MG63 (cell line): ENCODE measurements at places on chromosomes 12 and 14.

- no peak for DNase-seq
Observed at GRCh38 chr14:69658664-69659261, 47.4 kb downstream of the SUSD6 start.

GRCh38 chr12:48510111-48510510 lies 15.3 kb upstream of the OR8S1 start:
- DNase-seq = no peak

DNA sequence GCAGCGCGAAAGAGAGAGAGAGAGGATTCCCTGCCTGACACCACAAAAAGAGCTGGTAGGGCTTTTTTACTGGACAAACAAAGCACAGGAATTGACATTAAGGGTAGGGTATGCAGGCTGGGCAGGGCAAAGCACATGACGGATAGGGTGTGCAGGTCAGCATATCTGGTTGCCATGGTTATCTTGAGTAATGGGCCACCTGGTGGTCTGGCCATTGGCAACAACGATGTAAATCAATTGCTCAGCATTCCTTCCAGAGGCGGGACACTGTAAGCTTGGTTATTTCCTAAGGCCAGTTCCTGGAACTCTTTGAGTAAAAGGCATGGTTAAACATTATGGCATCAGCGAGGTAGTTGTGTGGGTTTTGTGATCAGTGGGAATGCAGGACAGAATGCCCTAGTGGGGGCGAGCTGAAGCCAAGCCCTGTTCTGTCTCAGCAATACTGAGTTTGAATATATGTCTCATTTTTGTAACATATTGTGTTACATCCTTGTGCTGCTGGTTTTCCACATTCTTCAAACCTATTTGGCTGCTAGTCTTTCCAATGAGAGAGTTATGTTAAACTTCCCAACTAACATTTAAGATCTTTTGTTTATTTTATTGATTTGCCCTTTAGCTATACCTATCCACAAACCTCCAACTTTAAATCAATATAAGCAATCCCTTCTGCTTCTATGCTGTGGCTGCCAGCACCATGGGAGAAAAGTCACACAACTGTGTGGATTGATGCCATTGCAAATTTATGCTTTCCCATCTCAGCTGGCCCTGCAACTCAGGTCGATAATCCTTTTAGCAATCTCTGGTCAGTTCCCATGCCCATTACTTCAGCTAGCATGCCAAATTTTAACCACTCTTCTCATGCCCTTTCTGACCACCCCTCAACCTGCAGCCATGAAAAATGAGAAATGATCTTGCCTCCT lies 396.7 kb upstream of the PDE3A start:
- peak; percentile 23 for DNase-seq

DNA sequence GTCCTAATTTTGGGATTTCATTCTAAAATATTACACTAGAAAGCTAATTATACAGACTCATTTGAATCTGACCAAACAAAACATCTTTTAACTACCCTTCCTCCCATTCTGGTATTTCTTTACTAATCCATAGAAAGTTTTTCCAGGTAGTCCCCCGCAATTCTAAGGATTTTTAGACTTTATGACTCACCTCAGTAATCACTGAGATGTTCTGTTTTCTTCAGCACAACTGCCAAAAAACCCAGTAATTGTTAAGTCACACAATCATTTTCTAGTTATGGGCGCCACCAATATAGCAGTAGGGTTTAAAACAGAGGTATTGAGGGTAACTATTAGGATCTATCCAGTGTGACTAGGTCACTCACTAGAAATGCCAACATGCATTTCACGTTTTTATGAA lies 1.6 kb upstream of the ARID4A start:
- DNase-seq = no peak

- no peak for DNase-seq
Observed at GRCh38 chr14:24132061-24132685, 1.7 kb downstream of the FITM1 start.

DNA sequence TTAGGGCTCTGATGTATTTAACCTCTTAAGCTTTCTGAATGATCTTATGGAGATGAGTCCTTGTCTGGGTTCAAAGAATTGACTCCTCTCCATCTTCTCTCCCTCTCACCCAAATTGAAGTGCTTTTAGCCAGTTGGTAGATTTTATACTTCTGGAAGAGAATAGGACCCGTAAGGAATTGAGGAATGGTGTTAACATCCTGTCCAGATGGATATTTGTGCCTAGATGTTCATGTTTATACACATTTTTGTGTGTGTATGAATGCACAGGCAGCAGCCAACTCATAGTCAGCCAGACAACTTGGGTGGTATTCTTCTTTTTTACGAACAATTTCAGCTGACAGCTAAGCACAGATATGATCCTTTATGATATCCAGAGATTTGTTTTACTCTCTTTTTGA lies 449.6 kb upstream of the RGS6 start:
- no peak for DNase-seq

- DNase-seq = no peak
Observed at GRCh38 chr12:5017638-5018348, 25.9 kb upstream of the KCNA5 start.

- peak; percentile 62 for DNase-seq
Observed at GRCh38 chr14:58152014-58152857, at the start of gene ARMH4. TSS of gene ARMH4 (minus strand) at chr14:58152213. CDS start at chr14:58139358, 12,855 bp downstream.

GRCh38 chr12:29148911-29149690 lies at the start of gene FAR2:
TSS of gene FAR2 (plus strand) at chr12:29149278. CDS start at chr12:29270450, 121,172 bp downstream.
- DNase-seq = peak; percentile 84

- DNase-seq = no peak
Observed at GRCh38 chr12:119556854-119557253, 36.7 kb upstream of the TMEM233 start.

GRCh38 chr14:33880330-33880729 lies 70.5 kb downstream of the EGLN3 start:
- no peak for DNase-seq

GRCh38 chr14:92973261-92973797 lies 50.4 kb downstream of the CHGA start:
- DNase-seq = peak; percentile 75

DNA sequence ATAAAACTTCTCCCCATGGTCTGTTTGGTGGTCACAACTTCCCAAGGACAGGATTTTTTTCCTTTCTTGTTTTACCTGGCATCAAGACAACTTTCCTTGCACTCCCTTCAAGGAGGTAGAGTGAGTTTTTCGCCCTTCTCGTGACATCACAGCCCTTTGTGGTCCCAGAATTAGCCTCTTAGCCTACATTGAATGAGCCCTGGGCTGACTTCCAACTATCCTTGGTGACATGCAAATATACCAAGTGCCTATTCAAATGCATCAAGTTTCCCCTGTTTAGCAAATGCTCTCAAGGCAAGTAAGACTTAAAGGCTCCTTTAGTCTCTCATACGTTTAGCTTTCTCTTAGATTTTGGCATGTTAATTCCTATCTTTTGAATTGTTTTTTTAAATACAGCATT lies 36.6 kb downstream of the TC2N start:
- DNase-seq = no peak

DNA sequence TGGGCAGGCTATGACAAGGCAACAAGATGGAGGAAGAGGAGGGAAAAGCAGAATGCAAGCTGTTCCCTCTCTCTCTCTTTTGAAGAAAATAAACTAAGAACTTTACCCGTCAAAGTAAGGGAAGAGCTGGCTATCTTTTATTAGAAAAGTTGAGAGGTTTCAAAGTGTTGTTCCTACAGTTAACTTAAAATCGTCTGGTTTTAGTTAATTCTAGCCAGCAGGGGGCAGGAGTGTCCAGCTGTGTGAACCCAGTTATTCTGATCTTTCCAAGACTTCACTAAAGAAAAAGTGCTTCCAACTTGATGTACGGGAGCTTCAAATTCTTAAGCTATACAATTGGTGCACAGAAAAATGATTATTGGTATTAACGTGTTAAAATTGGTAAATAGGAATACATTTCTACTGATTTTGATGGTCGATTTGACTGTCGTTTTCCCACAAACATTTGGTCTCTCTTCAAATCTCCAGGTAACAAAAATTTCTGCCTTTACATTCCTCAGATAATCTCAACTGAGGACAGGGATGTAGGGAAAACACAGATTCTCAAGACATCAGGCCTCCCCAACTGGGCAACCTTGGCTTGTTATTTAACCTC lies 28.4 kb upstream of the MON2 start:
- peak; percentile 14 for DNase-seq
